ENCODE measurements at places on chromosomes 12 and 14.
A peak's percentile ranks its signal among the peaks of the same experiment; 100 is the strongest.

GRCh38 chr12:28574746-28575592 is 384.7 kb downstream of the CCDC91 start:
- DNase-seq, result no peak

GRCh38 chr14:63231766-63232165 is 27.5 kb downstream of the RHOJ start:
- DNase-seq, result no peak

DNA sequence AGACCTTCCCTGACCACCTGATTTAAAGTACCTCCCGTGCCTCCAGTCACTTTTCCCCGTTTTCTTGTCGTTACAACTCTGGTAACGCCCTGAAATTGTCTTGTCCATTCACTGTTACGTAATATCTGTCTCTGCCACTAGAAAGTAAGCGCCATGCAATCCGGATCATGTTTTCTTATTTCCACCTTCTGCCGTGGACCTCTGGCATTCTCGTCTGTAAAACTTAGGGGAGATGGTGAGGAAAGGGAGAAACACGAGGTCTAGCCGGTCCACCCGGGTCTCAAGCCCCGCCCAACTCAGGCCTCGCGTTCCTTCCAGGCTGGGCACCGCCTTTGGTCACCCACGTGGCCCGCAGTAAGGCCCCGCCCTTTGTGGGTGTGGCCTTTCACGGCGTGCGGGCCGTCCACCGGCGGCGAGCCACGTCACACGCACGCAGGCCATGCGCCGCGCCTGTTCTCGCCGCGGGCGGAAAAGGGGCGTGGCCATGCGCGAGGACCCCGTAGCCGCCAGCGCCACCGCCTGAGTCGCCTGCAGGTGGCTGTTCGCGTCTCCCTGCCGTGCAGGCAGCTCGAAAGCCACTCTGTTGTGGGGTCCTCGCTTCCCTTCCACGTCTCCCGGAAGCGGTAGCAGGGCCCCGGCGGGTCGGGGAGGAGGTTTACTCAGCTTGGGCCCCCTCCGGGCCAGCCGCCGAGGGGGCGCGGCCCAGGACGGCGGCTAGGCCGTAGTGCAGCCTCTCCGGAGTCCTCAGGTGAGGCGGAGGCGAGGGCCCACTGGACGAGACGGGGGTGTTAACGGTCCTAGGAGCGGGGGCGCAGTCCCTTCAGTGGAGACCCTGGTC is at the start of gene GOLGA5:
Gene GOLGA5 (plus strand): TSS at position 597 of the 838 bp plus-strand sequence. CDS start 3,133 bp downstream, outside the sequence.
- DNase-seq, result peak; percentile 92

- DNase-seq, result no peak
Measured at GRCh38 chr14:56027916-56028712, 90.1 kb upstream of the PELI2 start.

- DNase-seq, result no peak
Measured at GRCh38 chr12:131734336-131735152, 23.7 kb downstream of the SFSWAP start.

DNA sequence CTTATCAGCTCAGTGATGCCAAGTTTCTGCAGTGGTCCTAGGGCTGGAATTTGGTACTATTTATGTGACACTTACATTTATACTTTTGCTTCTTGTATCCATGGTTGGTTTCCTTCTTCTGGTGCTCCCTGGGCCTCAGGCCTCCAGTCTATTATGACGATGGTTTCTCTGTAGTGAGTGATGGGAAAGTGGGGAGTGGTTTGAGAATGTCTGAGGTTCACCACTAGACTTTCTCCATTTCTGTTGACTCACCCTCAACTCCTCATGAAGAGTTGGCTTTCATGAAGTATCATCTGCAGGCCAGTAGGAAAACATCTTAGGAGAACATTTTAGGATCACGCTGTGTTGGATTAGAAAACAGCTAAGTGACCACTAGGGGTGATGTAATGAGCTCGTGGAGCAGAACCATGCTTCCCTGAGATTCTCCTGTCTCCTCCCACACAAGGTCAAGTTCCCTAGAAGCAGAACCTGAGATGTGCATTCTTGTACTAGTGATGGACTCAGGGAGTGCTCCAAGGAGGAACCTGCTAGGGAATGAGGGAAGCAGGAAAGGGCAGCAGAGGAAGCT is 32.1 kb downstream of the RPH3A start:
- DNase-seq, result no peak

DNA sequence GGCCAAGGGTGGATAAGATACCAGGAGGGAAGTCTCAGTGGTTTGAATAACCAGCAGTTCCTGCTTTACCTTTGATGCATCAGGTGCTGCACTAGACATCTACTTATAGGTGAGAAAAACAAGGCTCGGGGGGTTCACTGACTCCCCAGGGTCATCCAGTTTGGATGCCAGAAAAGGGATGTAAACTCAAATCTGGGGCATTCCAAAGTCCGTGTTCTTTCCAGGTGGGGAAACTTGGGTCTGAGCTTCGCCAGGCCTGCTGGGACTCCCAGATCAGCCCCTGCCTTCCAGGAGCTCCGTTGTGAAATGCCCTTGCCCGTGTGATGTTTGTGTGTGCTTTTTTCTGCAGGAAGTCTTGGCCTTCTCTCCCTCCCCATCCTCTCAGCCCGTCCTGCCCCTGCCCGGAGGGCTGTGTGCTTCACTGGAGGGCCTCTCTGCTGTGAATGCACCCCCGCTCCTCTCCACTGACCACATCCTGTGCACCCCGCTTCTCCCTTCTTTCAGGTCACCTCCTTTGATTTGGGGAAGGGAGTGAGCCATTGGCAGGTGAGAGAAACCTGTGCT is 42.1 kb downstream of the TSPAN9 start:
- DNase-seq, result no peak

GRCh38 chr12:124884587-124885438 is 21.1 kb upstream of the SCARB1 start:
- no peak for DNase-seq

DNA sequence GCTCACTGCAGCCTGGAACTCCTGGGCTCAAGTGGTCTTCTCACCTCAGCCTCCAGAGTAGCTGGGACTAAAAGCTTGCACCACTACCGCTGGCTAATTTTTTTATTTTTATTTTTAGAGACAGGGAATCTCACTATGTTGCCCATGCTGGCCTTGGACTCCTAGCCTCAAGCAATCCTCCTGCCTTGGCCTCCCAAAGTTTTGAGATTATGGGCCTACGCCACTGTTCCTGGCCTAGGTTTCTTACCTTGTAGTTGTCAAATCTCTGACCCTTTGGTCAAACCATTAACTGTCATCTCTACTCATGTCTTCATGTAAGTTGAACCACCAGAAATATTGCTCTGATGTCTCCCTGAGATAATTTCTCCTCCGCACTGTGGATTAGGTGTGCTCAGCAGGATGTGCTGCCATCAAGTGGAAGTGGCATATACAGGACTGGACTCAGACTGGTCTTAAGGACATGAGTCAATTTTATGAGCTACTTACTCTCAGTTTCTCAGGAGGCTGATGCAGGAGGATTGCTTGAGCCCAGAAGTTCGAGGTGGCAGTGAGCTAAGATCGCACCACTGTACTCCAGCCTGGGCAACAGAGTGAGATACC is 28.5 kb downstream of the ACTR6 start:
- DNase-seq, result no peak

- no peak for DNase-seq
Measured at GRCh38 chr12:6465467-6466183, 4.9 kb downstream of the VAMP1 start.

- DNase-seq, result no peak
Measured at GRCh38 chr12:74791365-74791764, 253.7 kb downstream of the ATXN7L3B start.

DNA sequence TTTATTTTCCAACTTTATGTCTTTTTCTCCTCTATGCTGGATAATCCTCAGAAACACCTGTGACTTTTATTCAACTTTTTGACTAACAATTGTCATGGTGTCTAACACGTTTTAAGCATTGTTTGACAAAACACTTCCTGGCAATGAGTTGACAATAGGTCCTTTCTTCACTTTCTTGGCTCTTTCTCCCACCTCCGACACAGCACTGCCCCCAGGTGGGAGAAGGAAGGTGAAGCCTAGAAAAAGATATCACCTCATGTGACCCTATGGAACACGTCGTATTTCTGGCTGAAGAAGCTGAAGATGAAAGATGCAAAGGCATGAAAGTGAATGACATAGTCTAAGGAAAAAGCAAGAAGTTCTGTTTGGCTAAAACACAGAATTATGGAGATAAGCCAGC is 430.0 kb downstream of the ETNK1 start:
- no peak for DNase-seq
